ENCODE measurements at places on chromosomes 3 and 15.

GRCh38 chr15:67878712-67879206 is 38.9 kb upstream of the RNU6-1 start:
- no peak for DNase-seq

- no peak for DNase-seq
These were observed 103.5 kb downstream of the UBE3A start for GRCh38 chr15:25335279-25335678.

DNA sequence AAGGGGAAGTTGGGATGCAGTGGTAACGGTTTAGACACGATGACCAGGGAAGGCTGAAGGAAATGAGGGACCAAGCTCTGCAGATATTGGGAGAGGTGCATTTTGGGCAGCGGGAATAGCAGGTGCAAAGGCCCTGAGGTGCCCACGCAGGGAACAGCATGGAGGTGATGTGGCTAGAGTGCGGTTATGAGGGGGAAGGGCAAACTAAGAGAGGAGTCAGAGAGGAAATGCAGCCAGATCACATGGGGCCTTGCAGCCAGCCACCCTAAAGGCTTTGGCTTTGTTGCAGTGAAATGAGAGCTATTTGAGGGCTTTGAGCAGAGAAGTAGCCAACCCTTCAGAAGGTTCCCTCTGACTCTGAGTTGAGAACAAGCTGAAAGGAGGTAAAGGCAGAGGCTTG is 2.6 kb downstream of the SPATA12 start:
- DNase-seq = no peak

DNA sequence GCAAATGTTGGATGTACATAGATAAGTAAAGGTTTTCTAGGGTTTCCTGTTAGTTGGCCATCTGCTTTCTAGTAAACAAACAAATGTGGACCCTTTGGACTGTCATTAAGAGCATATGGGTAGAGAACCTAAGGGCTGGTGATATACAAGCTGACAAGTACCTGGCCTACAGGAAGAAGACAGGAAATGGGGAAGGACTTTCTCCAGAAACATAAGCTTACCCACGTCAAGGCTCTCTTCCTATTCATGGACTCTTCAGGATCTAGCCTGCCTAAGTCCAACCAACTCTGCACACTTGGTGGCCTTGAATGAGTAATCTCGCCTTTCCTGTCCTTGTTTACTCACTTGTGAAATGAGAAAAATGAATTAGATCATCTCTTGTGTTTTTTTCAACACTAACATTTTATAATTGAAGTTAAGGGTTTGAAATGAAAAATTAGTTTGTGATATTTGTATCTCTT is 22.2 kb upstream of the GOLIM4 start:
- no peak for DNase-seq

DNA sequence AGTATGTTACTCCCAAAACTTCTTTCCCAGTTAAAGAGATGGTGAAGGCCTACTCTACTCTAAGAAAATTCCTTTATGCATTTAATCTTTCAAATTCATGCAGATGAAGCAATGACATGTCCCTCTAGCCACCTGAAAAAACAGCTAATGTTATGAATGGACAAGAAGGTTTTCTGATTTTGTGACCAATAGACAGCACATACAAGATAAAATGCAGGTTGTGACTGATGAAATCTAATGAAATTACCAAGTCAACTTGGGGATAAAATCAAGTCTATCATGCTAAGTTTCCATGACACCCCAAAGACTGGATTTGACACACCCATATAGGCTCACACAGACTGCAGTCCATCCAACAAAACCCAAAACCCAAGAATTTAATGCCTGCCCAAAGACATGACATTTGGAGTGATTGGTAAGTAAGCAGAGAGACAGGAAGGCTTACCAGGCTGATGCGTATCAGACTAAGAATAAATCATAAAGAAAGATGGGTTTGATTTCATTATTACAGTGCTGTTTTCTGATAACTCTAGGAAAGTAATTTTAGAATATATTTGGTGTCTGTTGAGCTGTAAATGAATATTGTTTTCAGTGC is 26.4 kb downstream of the CD47 start:
- DNase-seq = no peak

GRCh38 chr3:150036780-150037179 is 66.1 kb upstream of the PFN2 start:
- no peak for DNase-seq

- DNase-seq = no peak
These were observed 170.2 kb downstream of the PLCL2 start for GRCh38 chr3:17054982-17055343.

GRCh38 chr3:184262764-184263179 is 1.4 kb upstream of the CAMK2N2 start:
- no peak for DNase-seq

DNA sequence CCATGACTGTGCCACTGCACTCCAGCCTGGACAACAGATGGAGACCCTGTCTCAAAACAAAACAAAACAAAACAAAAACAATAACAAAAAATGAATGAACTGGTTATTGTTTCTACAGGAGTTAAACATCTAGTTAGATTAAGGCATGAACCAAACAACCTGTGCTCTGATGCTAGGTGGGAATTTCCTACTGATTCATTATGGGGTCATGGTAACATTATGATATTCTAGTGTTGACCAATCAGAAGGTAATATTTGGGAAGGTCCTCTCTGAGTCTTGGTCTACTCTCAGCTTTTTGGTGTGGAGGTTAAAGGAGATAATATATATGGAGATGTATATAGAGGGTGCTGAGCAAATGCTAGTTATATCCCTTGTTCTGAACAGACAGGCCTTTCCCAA is 37.6 kb downstream of the MCF2L2 start:
- no peak for DNase-seq

- no peak for DNase-seq
These were observed 44.1 kb downstream of the SENP2 start for GRCh38 chr3:185630182-185630622.

Measured in right renal cortex interstitium (tissue), 3 donors.